ENCODE measurements at places on chromosomes 2 and 18.
A peak's percentile ranks its signal among the peaks of the same experiment; 100 is the strongest.

DNA sequence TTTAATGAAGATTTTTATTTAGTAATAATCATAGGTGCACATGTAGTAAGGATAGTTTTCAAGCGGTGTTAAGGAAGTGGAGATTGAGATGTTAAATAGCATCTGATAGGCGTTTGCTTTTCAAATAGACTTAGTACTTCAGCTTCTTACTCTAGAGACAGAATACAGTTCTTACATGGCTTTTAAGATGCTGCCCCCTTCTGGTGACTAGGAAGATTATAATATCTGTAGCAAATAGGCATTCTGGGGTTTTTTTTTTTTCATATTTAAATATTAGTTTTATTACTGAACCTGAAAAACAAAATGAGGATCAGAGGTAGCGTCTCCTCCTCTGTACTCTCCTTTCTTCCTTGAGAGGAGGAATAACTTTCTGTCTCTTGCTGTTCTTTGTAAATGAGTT is 100.2 kb downstream of the AGAP1 start:
- DNase-seq: no peak

DNA sequence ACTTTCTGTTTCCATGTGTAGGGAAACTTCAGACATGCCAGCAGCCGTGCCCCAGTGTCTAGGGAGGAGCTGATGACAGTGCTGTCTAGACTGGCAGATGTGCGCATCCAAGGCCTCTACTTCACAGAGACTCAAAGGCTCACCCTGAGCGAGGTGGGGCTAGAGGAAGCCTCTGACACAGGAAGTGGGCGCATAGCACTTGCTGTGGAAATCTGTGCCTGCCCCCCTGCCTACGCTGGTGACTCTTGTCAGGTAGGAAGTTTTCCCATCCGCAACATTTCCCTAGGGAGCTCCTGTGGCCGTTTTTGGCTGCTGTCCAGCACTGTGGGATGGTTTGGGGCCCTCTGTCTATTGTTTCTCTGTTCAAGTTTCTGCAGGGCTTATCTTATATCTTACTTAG is 143.1 kb upstream of the TTC39C start:
- DNase-seq: peak; percentile 62

- no peak for DNase-seq
Measured at GRCh38 chr2:151730262-151730975, 3.9 kb downstream of the NEB start.

DNA sequence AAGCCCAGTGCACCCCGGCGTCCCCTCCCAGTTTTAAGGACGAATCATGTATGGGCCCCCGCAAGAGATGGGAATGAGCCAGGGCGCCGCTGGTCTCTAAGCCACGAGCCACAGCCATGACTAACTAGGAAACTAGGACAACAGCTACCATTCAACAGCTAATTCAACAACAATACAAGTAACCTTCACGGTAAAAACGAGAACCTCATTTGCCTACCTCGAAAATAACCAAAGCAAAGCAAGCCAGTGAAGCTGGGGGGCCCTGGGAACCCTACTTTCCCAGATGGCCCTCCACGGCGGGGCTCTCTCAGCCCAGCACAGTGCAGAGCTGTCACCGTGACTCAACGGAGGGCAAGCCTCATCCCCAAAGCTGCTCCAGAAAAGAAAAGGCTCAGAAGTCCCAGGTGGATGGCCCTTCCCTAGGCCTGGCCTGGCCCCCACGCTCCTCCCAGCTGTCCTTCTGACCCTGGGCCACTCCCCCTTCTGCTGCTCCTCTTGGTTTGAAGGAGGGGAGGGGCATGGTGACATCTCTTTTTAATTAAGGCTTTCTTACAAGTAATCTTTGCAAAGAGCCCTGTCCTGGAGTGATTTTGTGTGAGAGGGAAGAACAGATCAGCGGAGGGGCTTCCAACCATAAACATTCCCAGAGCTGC is 126.3 kb downstream of the HDAC4 start:
- DNase-seq: no peak

- DNase-seq: no peak
Measured at GRCh38 chr2:159895258-159896065, 97.5 kb upstream of the CD302 start.

GRCh38 chr2:46634905-46635304 is 155.5 kb downstream of the TMEM247 start:
- DNase-seq: no peak

- DNase-seq: no peak
Measured at GRCh38 chr2:28327956-28328922, 64.4 kb upstream of the FOSL2 start.
